ENCODE measurements at places on chromosomes 3 and 15. TPM values are rescaled to one million over a fixed set of nuclear protein-coding genes. Genes with fewer than 3 reads are reported as not detected.

- H3K4me1 ChIP-seq, result no peaks in the 10 kb centered on the region
- no peak overlapping the region for H3K4me3 ChIP-seq
- no peak for DNase-seq
- H3K27me3 ChIP-seq, result no peaks in the 10 kb centered on the region
Measured at GRCh38 chr15:76501011-76501410, 164.4 kb downstream of the ISL2 start.

DNA sequence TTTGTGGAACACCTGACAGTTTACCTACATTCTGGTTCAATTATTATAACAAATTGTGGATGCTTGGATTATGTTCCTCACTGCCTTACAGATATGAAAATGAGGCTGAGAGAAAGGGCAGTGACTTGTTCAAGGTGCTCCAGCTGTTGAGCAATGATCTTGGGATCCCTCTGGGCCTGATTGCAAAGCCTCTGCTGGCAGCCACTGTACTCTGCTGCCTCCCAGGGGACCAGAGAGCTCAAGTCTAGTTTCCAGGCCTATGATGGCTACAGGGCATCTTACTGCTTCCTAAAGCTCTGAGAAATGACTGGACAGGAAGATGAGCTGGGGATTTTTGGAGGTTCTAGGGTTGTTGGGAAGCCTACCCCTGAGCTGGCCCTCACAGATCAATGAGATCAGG is 2.3 kb upstream of the SHC4 start:
- no peaks in the 10 kb centered on the region for H3K36me3 ChIP-seq
- H3K4me3 ChIP-seq, result no peak overlapping the region
- H3K4me1 ChIP-seq, result peaks cover 4% of the 10 kb centered on the region
- H3K27me3 ChIP-seq, result peaks cover 33% of the 10 kb centered on the region

DNA sequence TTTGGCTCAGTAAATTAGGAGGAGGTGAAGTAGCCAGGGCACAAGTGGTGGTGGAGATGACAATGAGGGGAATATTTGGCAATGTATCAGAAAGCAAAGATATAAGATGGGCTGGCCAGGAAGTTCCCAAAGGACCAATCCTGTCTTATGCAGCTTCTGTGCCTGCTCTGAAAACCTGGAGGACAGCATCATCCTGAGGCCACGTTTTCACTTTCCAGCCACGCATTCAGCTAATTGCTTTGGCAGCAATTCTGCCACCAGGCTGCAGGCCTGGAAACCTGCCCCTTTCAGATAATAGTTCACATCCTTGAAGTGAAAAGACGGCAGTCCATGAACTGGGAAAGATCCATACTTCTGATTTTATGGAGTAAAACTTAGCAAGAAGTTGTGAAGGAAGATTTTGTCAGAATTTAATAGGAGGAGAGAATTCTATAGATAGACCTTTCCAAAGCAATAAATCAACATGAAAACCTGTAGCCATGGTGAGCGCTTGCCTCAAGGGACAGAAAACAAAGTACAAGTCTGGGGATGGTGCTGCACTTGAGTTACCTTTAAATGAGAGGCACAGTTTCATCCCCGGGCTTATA is 682.5 kb downstream of the GRM7 start:
- H3K4me3 ChIP-seq, result no peak overlapping the region
- no peak overlapping the region for H3K27ac ChIP-seq
- no peaks in the 10 kb centered on the region for H3K36me3 ChIP-seq

- peaks cover 4% of the 10 kb centered on the region for H3K27me3 ChIP-seq
- no peaks in the 10 kb centered on the region for H3K36me3 ChIP-seq
- no peak overlapping the region for H3K27ac ChIP-seq
- H3K4me3 ChIP-seq, result no peak overlapping the region
- no peak for DNase-seq
Measured at GRCh38 chr15:91336687-91337086, 236.6 kb downstream of the SV2B start.

GRCh38 chr3:177676148-177676547 is 478.9 kb upstream of the TBL1XR1 start:
- H3K4me3 ChIP-seq, result no peak overlapping the region
- H3K4me1 ChIP-seq, result peaks cover 47% of the 10 kb centered on the region
- H3K36me3 ChIP-seq, result no peaks in the 10 kb centered on the region
- no peaks in the 10 kb centered on the region for H3K27me3 ChIP-seq

DNA sequence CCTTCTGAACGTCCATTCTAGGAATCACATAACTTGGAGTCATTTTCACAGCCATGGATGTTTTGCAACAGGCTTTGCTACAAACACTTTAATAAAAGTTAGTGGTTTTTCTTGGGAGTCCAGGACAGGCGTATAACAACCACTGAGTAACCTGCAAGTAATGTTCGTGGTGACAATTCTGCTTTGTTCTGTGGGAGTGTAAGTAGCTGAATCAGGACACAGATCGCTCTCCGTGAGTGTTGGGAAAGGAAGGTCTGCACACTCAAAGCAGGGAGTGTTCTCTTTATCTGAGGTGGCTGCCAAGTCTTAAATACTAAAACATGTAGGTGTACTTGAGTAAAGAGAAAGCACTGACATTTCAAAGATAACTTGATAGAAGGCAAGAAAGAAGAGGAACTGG is 7.9 kb upstream of the BNC1 start:
- H3K27ac ChIP-seq, result no peak overlapping the region
- no peak for DNase-seq
- no peak overlapping the region for H3K4me3 ChIP-seq
- no peaks in the 10 kb centered on the region for H3K36me3 ChIP-seq

The IQCH gene
- total RNA-seq, result 3.2 TPM

The GOLGA6B gene
- not detected for total RNA-seq

The MITF gene
- 16.5 TPM for total RNA-seq

The SPTSSB gene
- 0.07 TPM for total RNA-seq

Data from K562 (cell line).